AG10803 (cell line): ENCODE measurements at places on chromosomes 13 and 19.
A peak's percentile ranks its signal among the peaks of the same experiment; 100 is the strongest.

DNA sequence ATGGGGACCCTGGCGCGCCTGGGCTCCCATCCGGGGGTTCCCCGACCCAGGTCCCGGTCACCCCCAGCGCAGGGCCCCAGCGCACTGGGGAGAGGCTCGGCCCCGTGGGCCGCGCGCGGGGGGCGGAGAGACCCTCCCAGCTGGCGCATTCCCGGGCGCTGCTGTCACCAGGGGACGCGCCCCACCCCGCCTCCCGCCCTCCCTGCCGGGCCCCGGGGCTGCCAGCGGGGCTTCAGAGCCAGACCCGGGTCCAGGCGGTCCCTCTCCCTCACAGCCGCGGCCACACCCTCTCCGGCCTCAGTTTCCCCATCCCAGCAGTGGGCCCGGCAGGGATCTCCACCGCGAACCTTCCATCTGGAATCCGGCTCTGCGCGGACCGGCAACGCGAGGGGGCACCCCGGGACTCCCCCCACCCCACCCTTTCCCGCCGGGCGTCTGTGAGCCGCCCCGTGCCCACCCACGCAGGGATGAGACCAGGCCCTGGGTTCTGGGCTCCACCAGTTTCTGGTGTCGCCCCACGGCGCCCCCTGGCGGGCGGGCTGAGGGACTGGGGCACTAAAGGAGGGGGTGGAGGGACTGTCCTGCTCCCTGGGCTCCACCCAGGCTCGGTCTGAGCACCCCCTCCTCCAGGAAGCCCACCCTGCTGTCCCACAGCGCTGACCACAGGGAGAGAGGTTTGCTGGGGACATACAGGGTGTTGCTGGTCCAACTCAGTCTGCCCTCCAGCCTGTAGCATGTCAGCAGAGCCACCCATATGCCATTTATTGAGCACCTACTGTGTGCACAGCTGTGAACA, 878 bp upstream of the ADAMTSL5 start:
- peak; percentile 66 for DNase-seq

DNA sequence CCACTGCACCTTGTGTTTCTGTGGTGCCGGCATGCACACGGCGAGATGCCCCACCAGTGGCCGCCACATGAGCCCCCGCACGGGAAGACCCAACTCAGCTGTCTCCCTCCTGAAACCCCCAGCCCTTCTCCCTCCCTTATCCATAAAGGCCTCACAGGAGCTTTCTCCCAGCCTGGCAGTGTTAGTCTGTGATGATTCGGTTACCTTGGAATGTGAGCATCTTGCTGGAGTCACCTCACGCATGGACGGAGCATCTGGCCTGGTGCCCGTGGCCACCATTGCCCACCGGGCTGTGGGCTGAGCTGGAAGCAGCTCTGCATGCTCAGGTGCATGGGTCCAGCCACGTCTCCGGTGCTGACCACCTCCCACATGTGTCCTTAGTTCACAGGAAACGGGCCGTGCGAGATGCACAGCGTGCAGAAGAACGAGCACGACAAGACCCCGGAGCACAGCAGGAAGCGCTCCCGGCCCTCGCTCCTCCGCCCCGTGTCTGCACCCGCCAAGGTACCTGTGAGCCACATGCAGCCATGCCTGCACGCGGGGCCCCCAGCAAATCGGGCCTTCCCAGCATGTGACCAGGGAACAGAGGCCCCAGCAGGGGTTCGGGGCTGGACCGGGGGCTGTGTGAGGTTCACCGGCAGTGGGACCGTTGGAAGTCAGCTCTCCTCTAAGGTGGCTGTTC, 22.0 kb downstream of the SIN3B start:
- DNase-seq, result peak; percentile 12

- DNase-seq, result no peak
Measured at GRCh38 chr13:44792096-44792495, 197.2 kb downstream of the NUFIP1 start.

DNA sequence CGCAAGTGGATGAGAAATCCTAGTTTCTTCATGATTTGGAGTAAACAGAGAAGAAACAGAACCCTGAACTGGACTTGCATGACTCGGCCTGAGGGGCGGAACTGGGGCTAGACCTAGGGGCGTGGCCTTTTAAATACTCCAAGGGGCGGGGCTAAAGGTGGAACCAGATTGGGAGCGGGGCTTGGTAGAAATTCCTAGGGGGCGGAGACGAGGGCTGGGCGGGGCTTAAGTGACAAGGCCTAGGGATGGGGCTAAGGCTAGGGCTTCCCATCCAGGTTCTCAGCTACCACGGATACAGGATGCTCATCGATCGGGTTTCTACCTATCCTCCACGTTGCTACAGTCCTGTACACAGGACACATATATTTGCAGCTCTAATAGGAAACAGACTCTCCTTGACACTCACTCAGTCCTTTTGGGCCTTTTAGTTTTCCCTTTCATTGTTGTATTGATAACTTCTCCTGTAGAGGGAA, 372 bp upstream of the ZNF699 start:
- peak; percentile 86 for DNase-seq

- DNase-seq, result no peak
Measured at GRCh38 chr19:39335168-39335548, 685 bp downstream of the GMFG start.

DNA sequence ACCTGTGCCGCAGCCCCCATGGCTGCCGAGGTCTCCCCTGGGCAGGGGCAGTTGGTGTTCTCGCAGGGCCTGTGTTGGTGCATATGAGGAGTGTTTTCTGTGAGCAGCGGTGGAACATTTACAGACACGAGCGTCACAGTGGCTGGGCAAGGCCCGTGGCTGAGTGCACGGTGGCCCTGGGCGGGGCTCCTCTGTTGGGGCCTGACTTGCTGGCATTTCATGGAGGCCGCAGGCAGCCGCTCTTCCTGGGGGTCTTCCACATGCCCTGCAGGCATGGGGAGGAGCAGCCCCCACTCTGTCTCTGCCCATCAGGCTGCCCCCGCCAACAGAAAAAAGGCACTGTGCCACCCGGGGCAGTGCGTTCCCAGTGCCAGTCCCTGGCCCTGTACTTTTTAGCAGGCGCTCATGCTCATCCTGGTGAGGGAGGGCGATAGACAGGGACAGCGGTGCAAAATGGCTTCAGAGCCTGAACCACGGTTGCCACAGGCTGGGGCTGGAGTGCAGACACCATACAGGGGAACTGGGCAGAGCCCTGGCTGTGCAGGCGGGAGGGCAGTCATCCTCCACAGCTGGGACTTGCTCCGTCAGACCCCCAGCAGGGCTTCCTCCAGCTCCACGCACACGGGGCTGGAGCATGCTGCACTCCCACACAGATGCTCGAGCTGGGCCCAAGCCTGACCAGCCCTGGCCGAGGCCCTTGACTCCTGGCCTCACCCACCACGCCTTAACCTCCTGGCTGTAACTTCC, 23.5 kb downstream of the TFDP1 start:
- DNase-seq, result no peak

DNA sequence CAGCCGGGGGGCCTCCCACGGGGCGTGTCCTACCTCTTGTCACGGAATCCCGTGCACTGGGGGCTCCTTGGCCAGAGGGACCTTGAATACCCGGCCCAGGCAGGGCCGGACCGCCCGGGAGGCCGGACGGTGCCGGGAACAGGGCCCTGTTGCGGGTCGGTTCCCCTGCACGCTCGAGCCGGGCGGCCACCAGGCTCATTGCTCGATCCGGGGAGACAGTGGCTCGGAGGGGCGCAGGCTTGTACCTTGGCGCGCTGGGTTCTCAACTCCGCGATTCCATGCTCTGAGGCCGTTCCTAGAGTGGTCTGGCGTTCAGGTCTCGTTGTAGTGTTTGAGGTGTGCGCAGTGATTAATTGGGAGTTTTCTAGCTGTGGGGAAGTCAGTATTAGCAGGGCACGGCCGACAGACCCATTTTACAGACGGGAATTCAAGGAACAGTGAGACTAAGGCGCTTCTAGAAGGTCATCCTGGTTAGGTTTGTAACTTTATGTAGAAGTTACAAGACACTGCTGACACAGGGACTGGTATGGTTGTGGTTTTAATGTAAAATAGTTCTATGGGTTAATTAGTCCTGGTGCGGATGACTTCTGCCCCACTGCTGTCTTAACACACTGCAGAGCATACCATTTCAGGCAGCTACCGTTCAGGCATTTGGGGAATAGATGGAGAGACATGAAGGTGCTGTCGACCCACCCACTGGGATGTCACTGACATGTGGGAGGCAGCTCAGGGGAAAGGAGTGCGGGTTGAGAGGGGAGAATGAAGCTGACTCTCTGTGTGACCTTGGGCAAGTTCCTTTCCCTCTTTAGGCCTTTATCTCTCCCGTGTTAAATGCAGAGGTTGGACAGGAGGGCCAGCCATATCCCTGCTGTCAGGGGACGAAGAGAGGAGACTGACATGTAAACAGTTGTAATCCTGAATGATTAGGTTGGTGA, 592 bp downstream of the CLPTM1 start:
- DNase-seq, result peak; percentile 8

DNA sequence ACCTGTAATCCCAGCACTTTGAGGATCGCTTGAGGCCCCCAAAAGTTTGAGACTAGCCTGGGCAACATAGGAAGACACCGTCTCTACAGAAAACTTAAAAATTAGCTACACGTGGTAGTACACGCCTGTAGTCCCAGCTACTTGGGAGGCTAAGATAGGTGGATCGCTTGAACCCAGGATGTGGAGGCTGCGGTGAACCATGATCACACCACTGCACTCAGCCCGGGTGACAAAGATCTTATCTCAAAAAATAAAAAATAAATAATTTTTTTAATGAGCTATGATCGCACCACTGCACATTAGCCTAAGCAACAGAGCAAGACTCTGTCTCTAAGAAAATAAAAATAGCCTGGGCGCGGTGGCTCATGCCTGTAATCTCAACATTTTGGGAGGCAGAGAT, 6.6 kb downstream of the RCBTB2 start:
- DNase-seq, result no peak

GRCh38 chr13:110560601-110561343, 750 bp downstream of the RAB20 start:
- no peak for DNase-seq
